ENCODE measurements at places on chromosomes 13 and 19.
A peak's percentile ranks its signal among the peaks of the same experiment; 100 is the strongest.

GRCh38 chr13:98405107-98405571 is 171.8 kb downstream of the STK24 start:
- no peak for DNase-seq

DNA sequence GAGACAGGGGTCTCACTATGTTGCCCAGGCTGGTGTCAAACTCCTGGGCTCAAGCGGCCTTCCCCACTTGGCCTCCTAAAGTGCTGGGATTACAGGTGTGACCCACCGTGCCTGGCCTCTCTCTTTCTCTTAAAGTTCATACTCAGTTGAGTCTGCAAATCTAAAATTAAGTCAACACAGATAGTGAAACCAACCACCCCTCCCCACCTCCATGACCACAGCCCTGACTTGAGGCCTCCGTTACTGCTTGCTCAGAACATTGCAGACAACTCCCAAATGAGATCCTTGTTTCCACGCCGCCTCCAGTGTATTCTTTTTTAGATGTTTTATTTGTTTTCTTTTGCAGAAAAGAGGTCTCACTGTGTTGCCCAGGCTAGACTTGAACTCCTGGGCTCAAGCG is 94.4 kb downstream of the CACNA1A start:
- no peak for DNase-seq

- no peak for DNase-seq
Measured at GRCh38 chr13:29465741-29466293, 129.7 kb downstream of the SLC7A1 start.

- DNase-seq, result no peak
Measured at GRCh38 chr19:17415121-17415520, 4.7 kb upstream of the MVB12A start.

GRCh38 chr13:23750383-23751121 is 138.6 kb downstream of the MIPEP start:
- no peak for DNase-seq

DNA sequence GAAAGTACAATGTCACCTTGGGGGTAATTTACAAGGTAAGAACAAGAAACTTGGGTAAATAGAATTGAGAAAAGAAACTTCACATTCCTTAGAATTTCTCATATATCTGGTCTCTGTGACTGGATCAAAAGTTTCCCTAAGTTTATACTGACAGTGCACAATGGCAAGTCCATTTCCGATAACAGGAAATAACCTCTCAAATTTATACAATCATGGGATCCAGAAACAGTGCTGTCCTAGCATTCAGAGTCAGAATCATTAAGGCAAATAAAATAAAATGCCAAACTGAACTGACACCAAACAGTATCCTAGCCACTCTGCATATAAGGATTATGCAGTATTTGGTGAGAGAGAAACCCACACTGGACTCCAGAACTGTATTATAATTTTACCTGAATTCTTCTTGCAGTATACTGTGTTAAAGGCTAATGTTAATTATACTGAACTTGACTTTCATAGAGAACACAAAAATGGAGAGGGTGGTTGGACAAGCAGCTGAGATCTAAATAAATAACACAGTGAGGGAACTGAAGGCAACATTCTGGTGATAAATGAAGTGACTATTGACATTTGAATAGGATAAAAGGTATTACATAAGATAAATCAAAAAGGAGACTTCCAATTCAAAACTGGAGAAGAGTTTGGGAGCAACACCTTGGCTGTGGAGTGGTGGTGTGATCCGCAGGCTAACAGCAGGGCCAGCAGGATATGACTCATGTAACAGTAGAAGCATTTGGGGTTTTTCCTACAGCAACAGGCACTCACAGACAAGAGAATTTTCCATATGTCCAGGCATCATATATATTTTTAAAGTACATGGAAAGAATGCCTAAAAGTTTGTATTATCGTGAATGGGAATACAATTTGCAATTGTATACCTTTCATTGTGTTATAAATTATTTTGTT is 932.5 kb upstream of the MIR17HG start:
- DNase-seq, result no peak

DNA sequence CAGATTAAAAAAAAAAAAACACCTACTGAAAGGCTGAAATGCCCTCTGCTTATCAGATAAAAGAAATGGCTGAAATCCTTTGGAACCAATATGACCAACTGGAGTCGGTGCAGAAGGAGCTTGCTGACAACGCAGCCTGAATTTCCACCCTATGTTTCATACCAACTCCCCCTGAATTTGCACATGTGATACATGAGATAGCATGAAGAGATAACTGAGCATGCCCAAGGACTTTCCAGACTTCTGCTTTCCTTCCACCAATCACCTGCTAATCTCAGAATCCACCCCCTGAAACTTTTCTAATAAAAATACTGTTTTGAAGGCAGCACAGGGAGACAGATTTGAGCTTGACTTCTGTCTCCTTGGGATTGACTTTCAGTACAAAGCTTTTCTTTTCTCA is 32.2 kb upstream of the WDFY2 start:
- no peak for DNase-seq

- no peak for DNase-seq
Measured at GRCh38 chr19:35641515-35642151, at the start of gene ETV2. Gene ETV2 (plus strand): TSS chr19:35641745. CDS start chr19:35642461, 716 bp downstream.

DNA sequence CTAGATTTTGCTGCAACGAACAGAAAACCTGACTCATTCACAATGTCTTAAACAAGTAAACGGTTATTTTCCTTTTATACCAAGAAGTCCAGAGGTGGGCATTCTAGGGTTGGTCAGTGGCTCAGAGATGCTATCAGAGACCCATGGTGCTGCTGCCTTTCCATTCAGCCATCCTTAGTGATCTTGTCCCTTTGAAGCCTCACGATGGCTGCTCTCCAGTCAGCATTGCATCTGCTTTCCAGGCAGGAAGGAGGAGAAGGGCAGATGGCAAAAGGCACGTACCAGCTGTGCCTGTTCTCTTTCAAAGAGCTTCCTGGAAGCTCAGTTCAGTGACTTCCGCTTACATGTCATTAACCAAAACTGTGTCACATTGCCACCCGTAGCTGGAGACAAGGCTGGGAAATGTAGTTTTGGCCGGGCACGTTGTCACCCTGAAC is 30.1 kb downstream of the WDFY2 start:
- peak; percentile 17 for DNase-seq

- DNase-seq, result no peak
Measured at GRCh38 chr19:8478598-8478997, 23.8 kb downstream of the PRAM1 start.

- no peak for DNase-seq
Measured at GRCh38 chr13:89455741-89456140, 1784.6 kb downstream of the SLITRK5 start.

DNA sequence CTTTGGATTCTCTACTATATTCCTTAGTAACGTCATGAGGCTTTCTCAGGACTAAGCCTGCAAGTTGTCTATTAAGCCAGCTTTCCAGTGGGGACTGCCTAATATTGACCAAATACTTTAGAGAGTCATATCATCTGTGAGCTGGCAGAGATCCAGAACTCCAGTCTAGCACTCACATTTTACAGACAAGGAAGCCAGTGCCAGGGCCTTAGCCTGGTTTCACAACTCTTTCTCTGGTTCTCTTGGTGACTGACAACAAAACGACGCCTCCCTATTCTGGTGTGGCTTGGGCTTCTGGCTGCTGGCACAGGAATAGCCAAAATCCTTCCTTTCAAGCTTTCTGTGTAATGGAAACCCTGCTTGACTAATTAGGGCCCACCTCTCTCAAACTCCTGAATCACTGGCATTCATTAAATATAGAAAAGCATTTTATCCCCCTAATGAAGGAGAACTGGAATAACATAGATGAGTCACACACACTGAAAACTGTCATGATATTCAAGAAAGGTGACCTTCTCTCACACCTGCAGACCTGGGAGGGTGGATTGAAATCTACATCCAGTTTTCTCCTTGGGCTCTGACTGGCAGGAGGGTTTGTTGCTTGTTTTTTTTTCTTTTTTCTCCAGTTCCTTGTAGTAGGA is 75.2 kb upstream of the UBL3 start:
- DNase-seq, result no peak

DNA sequence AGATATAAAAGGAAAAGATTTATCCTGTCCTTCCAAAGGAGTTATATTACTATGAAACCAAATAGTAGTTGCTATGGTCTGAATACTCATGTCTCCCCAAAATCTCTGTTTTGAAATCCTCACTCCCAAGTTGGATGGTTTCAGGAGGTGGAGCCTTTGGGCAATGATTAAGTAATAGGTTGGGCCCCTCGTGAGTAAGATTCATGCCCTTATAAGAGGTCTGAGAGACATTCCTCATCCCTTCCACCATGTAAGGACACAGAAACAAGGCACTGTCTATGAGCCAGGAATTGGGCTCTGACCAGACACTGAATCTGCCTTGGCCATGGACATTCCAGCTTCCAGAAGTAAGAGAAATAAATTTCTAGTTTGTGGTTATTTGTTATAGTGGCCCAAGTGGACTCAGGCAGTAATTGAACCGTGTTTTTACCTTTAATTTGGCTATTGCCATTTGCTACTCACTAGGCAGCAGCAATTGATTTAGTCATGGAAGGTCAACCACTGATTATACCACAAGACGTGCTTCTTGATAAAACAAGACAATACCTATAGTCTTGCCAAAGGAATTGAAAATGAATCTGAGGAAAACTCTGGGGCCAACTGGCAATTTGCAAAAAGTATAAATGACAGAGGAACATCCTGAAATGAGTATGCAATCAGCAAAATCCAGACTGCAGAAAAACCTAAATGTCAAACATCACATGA is 717.4 kb upstream of the SPRY2 start:
- DNase-seq, result no peak

DNA sequence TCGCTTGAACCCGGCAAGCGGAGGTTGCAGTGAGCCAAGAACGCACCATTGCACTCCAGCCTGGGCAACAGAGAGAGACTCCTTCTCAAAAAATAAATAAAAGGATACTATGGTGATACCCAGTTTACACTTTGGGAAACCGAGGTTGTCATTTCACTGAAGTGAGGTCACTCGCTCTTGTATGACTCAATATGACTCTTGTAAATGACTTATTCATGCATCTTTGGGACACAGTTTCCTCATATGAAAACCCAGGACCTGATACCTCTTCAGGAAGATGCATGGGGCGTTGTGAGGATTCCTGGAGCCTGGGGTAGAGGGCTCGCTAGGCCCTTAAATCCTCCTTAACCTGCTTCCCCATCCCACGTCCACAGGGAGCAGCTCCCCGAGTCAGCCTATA is 4.5 kb downstream of the PSMD8 start:
- no peak for DNase-seq

- no peak for DNase-seq
Measured at GRCh38 chr13:79283742-79284141, 122.3 kb downstream of the RBM26 start.

- no peak for DNase-seq
Measured at GRCh38 chr19:45952686-45953505, 20.8 kb downstream of the NOVA2 start.

GRCh38 chr19:11192957-11193939 is 4.1 kb downstream of the KANK2 start:
- DNase-seq, result no peak

DNA sequence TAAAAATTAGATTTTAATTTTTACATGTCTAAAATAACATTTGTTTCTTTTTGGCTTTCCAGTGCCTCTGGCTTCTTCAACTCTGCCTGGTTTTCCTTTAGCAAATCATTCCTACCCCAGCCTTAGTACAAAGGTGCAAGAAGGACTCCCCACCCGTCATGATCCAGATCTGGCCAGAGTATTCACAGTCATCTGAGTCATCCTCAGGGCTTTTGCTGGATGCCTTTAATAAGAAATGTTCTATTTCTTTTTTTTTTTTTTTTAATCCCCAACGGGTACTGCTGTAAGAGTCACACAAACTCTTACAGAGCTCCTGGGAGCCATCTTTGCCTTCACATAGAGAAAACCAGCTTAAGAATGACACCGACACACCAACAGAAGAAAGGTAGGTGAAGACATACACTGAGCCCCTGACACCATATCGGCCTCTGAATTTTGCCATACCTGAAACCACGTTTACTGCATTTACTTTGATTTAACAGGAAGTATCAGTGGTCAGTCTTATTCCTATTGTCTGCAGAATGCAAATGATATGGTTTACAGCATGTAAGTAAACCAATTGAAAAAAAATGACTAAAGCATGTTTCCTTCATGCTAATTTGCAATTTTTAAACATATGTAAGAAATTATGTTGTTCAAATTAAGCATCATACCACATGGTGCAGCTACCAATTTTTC is 184.4 kb downstream of the NALCN start:
- DNase-seq, result no peak

DNA sequence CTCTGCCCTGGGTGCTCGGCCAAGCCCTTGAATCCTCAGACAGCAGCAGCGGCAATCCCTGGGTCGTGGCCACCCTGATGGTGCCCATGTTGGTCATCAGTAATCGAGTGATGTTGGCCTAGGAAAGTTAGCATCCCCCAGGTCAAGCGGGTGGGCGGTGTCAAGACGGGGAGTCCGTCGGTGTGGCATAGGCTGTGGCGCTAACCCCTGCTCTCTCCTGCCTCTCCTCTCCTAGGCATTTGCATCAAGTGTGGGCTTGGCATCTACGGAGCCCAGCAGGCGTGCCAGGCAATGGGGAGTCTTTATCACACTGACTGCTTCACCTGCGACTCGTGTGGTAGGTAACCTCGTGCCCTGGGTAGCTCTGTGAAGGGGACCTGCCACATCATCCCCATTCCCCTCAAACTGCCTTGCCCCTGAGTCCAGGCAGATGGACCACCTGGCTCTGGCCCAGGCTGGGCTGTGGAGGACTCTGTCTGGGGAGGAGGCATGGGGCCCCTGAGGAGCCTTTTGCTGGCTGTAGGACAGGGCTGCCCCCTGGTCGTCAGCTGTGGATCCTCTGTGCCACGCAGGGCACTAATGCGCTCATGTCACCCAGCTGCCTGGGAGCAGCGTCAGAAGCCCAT is 8.7 kb downstream of the WTIP start:
- no peak for DNase-seq

- DNase-seq, result no peak
Measured at GRCh38 chr13:66264971-66265370, 965.2 kb downstream of the PCDH9 start.

GRCh38 chr13:109331898-109332297 is 454.5 kb downstream of the IRS2 start:
- no peak for DNase-seq

DNA sequence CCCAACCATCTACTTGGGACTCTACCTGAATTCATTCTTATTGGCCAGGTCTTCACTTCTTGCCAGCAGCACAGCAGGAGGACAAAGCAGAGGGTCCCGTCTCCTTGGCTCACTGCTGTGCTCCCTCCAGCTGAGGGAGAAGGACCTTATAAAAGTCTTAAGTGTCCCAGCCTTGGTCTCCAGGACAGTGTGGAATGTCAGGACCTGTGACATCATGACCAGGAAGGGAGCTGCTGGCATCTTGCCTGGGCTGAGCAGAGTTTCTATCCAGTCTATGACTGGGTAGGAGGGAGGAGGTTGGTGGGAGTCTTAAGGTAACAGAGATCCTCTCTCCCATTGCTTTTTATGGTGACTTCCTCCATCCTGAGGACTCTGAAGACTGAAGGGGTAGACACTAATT is 56.6 kb upstream of the ANKRD10 start:
- DNase-seq, result no peak
